ENCODE measurements at places on chromosomes 3 and 15. TPM values are rescaled to one million over a fixed set of nuclear protein-coding genes. Genes with fewer than 3 reads are reported as not detected.

The DNAH1 gene
- 32.4 TPM for total RNA-seq

The CCRL2 gene
- total RNA-seq: 3.2 TPM

- no peak for DNase-seq
Measured at GRCh38 chr3:158107605-158108444, 1.6 kb upstream of the SHOX2 start.

DNA sequence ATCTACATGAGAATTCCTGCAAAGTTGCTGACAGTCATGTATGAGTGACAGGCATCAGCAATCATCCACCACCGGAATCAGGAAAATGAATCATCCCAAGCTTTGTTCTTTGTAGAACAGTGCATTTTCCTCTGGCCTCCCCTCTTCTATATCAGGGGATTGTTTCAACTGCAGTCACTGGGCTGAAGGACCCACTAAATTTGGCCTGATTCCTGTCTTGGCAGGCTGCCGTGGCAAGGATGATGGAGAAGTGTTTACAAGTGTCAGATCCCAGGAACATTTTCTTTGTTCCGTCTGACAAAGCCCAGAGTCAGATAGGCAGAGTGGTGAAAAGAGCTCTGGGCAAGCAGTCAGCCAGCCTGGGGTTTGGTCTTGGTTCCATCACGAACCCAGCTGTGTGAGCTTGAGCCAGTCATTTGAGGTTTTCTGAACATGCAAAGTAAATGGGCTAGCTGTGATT is 175.1 kb upstream of the TSC22D2 start:
- no peak for DNase-seq

DNA sequence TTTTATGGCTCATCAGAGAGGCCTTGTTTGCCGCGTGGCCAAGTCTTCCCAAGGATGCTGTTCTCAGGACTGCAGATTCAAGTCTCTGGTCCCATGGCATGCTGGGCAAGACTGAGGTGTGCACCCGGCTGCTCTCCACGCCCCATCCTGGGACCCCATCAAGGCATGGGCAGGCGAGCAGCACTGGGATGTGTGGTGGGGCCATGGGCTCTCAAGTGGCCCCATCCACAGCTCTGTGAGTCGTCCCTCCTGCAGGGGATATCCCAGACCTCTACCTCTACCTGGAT is 13.1 kb upstream of the GP9 start:
- DNase-seq: no peak

GRCh38 chr15:34039790-34040113 is 748 bp upstream of the AVEN start:
- DNase-seq: no peak

- peak; percentile 21 for DNase-seq
Measured at GRCh38 chr15:66290518-66290917, 2.9 kb upstream of the DIS3L start.

DNA sequence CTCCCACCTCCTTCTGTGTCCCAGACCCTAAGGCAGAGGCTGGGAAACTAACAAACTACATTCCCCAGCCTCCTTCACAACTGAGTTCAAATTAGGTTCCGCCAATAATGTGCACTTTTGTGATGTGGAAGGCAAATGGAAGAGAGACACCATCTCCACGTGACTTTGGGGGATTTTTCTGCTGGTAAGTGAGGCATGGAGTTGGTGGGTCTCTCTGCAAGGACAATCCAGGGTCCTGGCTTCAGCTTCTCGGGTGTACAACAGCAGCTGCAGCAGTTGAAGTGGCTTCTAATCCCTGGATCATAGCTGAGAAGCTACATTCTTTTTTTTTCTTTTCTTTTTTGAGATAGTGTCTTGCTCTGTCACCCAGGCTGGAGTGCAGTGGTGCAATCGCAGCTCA is 58.9 kb upstream of the GATA2 start:
- no peak for DNase-seq

The ST6GAL1 gene
- total RNA-seq: 104 TPM

GRCh38 chr3:180295811-180296210 is 259.1 kb upstream of the PEX5L start:
- DNase-seq: no peak

The GOLGA6L26 gene
- total RNA-seq: not detected

The ZCWPW2 gene
- total RNA-seq: 0.55 TPM

The CFAP20DC gene
- total RNA-seq: 2.0 TPM

- peak; percentile 2 for DNase-seq
Measured at GRCh38 chr3:101351829-101352228, 31.5 kb upstream of the IMPG2 start.

The RIOX2 gene
- 32.8 TPM for total RNA-seq

The FEZF2 gene
- not detected for total RNA-seq

DNA sequence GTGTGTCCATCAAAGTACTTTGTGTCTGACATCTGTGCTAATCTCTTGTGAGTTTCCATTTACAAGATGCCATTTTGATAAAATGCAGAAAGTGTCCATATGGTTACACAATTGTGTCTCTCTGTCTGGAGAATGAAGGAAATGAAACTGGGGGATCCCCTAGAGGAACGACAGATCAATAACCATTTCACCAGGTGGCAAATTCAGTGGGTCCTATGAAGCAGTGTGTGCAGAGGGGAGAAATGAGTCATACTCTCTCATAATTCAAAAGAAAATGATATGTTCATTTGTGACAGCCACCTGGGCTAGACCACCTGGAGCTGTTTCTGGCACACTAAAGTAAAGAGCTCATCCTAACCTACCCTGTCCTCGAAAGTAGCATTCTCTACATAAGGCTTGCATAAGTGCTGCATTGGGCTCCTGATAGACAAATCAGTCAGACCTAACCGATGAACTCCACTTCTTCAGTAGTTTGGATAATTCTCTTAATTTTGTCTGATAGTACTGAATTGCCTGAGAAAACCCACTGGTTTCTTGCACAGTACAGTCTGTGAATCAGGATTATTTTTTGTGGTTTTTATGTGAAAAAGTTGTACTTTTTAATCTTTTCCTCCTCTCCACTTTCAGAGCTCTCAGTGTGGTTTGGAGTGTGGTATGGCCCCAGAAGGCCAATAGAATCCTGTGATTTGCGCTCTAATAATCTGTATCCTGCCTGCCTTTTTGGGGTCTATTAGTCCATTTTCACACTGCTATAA is 10.3 kb upstream of the CD47 start:
- peak; percentile 31 for DNase-seq

The OIP5 gene
- total RNA-seq: 15.3 TPM

DNA sequence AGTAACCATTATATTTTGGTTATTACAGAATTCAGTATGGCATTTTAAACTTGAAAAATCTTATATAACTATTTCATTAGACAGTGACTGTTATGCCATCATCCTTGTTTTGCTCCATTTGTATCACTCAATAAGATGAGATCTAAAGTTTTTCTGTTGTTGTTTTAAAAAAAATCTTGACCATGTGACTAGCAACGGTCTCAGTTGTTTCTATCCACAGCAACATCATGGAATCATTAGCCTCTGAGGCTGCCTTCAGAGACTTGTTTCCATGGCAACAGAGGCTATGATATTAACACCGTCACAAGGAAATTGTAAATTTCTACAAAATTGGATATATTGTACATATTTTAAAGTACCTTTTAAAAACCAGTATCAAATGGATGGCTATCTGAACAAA is 129.8 kb downstream of the DLG1 start:
- DNase-seq: no peak

The SLC22A14 gene
- total RNA-seq: 0.21 TPM

The NEK11 gene
- total RNA-seq: 2.7 TPM

DNA sequence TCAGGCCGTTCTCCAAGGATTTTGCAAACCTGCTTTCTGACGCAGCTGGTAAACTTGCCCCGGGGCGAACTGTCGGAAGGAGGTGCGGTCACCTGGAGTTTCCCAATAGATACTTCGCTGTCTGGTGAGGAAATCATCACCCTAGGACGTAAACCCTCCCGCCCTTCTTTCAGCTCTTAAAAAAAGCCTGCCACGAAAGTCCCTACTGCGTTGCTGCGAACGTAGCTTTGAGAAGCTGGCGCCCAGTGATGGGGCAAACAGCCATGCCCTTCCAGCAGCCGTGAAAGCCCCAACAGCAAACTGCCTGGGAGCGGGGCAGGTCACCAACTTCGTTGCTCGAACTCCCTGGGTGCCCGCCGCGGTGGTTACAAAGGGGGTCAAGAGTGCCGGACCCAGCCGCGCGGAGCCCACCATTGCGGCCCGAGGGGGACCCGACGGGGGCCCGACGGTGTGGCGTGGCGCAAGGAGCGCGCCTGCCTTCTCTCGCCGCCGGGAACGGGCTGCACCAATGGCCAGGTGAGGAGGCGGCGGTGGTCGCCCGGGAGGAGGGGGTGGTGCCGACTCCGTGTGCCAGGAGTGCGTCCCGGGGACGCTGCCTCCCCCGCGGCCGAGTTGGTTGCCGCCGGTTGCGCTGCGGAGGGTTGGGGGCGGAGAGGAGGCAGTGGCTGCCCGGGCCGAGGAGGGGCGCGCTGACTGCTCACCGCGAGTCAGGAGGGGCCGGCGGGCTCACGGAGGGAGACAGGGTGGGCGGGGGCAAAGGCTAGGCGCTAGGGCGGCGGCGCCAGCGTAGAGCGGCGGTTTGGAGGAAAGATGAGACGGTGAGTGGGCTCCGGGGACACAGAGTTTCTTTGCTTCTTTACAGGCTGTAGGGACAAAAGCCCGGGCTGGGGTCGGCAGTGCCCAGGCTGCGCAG is at the start of gene PHLDB2:
TSS of gene PHLDB2 (plus strand) at position 205 of the 913 bp plus-strand sequence. CDS start 24,813 bp downstream, outside the sequence.
- DNase-seq: peak; percentile 72

GRCh38 chr3:106305882-106306435 is 437.1 kb upstream of the CBLB start:
- no peak for DNase-seq

The AGTR1 gene
- total RNA-seq: not detected

- DNase-seq: no peak
Measured at GRCh38 chr3:567488-568185, 371.1 kb downstream of the CHL1 start.

- DNase-seq: no peak
Measured at GRCh38 chr3:191350396-191351090, 20.2 kb upstream of the UTS2B start.

DNA sequence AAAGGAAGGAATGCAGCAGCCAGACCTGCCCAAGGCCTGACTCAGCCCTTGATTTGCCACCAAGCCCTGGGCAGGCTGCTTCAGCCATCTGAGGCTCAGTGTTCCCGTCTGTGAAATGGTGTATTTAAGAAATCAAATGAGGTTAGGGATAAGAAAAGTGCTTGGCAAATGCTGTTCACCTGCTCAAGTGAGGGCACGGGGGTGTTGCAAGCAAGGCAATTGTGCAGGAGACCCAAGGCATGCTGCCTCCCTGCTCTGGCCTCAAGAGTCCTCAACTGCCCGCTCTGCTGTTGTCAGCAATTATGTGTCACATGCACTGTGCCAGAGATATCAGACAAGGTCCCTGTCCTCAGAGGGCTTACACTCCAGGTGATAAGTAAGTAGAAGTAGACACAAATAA is 101.8 kb downstream of the TPRA1 start:
- no peak for DNase-seq

- DNase-seq: no peak
Measured at GRCh38 chr3:188390343-188390718, 236.4 kb downstream of the LPP start.

GRCh38 chr3:20103731-20104130 is 63.5 kb downstream of the KAT2B start:
- no peak for DNase-seq

The AHSG gene
- total RNA-seq: not detected

DNA sequence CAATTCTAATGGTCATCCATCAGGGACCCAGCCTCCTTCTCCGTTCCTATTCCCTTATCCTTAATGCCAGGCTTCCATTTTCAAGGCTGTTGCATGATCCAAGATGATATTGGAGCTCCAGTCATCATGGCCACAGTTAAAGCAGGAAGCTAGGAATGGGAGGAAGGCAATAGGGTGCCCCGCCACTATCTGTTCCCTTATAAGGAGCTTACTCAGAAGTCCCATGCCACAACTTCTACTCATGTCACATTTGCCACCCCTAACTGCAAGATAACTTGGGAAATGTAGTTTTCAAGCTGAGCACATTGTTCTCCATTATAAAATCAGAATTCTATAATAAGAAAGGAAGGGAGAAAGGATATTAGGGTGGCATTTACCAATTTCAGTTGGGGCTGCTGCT is 38.6 kb upstream of the SPSB4 start:
- DNase-seq: no peak

The MRAS gene
- total RNA-seq: 0.19 TPM

DNA sequence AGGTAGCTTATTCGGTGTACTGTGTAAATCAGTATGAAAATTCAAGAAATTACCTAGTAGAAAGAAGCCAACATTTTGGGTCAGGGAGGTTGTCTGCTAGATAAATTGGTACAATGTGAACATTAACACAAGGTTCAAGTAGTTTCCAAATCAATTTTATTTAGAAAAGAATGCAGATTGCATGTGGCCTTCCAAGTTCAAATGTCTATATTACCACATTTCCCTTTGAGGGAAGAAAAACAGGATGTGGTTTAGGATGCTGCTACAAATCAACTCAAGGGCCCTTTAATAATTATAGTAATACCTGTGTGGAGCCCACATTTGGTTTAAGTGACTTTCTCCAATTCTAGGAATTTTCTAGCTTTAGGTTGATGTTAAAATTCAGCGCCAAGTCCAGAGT is 57.5 kb downstream of the CADPS start:
- no peak for DNase-seq

The SLC25A38 gene
- 39.7 TPM for total RNA-seq

The CADM2 gene
- total RNA-seq: not detected

- DNase-seq: no peak
Measured at GRCh38 chr3:113018536-113019181, 27.9 kb downstream of the GTPBP8 start.

DNA sequence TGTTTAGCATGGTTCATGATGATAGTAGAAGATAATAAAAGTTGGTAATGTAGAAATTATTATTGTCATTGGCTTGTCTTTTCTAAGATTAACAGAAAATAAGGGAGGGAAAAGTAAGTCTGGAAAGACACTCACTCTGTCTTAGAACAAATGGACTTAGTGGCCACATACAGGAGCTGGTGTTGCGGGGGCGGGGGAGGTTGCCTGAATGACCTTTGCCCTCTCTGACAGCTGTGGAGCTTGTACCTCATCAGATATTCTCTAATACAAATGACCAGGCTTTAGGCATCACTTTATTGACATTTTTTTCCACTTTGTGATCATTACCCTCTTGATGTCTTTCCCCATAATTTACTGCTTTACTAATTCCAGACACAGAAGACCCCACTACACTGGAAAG is 5.9 kb downstream of the TAGLN3 start:
- DNase-seq: no peak

GRCh38 chr3:72176537-72177041 is 391.6 kb upstream of the PROK2 start:
- DNase-seq: no peak

The ADAMTS17 gene
- 2.6 TPM for total RNA-seq

DNA sequence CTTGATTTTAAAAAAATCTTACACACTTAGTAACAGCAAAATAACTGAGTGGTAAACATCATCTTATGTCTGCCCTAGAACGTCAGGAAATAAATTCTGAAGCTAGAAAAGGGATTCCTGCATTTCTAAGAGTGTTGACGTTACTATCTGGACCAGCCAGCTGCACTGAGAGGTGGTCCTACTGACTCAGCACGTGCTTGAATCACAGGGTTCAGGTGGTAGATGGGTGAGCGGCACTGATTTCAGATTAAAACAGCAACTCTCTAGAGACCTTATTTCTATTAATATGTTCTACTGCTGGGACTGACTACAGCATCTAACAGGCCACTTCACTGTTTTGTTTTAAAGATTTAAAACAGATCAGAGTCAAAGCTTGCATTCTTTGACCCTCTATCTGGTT is 377.2 kb downstream of the GABRB3 start:
- DNase-seq: no peak

Measured in activated T-cell treated with anti-CD3 and anti-CD28 coated beads, Interleukin-2, amount 50 U/mL, for 72 hours (primary cell).